Hematopoietic multipotent progenitor cell (in vitro differentiated cells): ENCODE measurements at places on chromosomes 1 and 21.

- peak; percentile 23 for DNase-seq
Measured at GRCh38 chr1:66386712-66387111, 147.2 kb upstream of the SGIP1 start.

DNA sequence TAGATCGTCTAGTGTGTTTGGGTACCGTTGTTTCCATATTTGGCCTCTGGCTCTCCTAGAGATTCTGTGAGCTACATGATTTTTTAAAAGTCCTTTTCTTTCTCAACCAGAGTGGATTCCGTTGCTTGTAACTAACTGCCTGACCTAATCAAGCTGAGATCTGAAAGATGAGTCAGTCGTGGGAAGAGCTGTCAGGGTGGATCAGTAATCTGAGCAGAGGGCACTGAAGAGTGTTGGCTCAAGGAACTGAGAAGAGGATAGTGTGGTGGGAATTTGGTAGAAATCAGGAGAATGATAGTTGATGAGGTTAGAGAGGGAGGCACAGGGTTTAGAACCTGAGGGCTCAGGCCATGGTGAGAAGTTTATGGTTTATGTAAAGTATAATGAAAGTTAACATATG, 52.2 kb downstream of the TRAF5 start:
- no peak for DNase-seq

GRCh38 chr1:54112027-54112426, 40.8 kb downstream of the CDCP2 start:
- DNase-seq: no peak

- DNase-seq: no peak
Measured at GRCh38 chr1:169106921-169107602, 572 bp downstream of the ATP1B1 start.

GRCh38 chr1:199550199-199551065, 477.1 kb upstream of the NR5A2 start:
- no peak for DNase-seq
